ENCODE measurements at places on chromosomes 16 and 17.

DNA sequence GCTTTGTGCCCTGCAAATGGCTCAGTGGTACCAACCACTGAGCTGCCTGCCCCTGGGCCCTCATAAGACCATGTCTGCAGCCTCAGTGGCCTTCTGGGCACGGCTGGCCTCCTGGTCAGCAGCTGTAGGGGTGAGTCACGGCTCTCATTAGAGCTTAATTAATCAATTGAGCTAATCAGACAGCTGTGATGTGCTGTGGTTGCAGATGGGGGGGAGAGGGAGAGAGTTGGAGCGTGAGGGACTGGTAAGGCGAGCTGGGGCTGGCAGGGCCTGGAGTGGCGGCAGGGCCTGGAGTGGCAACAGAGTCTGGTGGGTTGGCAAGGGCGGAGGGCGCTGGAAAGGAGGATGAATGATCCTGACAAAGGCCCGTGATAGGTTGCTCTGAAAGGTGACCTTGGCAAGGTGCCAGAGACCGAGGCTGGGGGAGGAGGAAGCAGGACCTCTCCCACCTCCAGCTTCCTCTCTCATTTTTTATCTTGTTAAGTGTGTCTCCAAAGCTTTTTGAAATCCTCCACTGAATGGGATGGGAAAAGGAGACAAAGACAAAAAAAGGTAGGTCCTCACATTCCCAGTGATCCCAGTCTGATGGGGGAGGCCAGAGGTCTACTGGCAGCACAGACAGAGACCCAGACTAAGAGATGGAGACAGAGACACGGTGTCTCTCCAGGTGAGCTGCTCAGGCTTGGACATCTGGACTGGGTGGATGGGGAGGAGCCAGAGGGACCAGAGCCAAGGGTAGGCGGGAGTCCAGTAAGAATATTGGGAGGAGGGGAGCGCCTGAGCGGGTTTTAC lies 41.6 kb downstream of the DCAKD start:
- no peak for DNase-seq

DNA sequence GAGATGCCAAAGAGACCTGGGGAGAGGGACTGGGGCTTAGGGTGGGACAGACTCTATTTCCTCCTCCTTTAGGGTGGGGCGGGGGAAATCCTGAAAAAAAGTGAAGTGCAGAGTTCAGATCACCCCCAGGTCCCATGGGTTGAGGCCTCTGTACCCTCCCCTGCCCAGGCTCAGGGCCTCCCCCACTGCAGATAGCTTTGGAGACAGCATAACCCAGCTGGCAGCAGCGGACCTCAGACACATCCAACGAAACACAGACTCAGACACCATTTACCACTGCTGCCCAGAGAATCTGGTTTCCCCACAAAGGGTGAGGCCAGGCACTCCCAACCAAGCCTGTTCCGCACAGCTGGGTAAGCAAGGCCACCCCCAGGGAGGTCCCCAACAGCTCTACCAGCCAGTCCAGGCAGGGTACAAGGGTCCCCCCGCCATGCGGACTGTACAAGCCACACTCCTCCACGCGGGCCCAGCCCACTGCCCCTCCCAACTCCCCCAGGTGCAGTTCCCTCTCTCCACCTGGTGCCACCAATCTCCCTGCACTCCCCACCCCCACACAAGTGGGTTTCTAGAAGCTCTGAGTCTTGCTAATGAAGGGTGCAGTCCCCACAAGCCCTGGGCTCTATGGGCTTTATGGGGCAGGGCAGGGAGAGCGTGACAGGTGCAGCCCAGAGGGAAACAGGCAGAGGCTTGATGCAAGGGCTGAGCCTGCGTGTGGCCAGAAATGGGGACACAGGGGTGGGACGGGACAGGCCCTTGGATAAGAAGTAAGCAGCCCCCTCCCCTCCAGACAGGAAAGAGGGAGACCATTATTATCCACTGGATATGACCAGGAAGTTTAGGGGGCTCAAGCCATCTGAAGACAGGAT lies 8.9 kb downstream of the RHBDF2 start:
- no peak for DNase-seq

- DNase-seq: no peak
Observed at GRCh38 chr17:8552577-8553320, 77.8 kb downstream of the MYH10 start.

DNA sequence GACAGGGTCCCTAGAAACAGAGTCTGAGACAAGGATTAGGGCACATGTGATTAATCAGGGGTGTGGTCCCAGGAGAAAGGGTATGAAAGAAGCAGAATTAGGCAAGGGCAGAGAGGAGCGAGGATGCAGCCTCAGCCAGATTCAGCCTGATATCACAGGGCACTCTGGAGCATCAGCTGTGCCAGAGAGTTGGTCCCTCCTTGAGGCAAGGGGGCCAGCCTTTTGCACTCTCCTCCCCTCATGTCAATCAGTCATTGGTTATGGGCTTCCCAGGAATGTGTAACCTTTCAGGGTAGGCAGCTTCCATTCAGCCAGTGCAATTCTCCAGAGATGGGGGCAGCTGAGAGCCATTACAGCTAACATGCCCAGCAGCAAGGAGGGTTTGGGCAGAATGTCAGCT lies 152.6 kb upstream of the LHX1 start:
- no peak for DNase-seq

DNA sequence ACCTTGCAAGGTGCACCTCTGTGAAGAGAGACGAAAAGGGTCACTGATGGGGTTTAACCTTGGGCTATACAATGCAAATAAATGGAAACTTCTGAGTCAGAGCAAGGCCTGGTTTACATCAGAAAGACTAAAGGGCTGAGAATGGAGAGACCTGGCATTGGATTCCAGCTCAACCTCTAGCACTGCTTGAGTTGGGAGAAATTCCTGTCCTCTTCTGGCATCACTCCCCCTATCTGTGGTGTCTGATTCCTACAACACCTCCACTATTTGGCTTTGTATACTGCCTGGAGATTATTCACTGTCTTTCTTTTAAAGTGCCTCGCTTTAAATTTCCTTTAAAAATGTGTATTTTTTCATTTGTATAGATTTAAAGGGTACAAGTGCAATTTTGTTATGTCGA lies 68.8 kb downstream of the GPR139 start:
- DNase-seq: no peak

DNA sequence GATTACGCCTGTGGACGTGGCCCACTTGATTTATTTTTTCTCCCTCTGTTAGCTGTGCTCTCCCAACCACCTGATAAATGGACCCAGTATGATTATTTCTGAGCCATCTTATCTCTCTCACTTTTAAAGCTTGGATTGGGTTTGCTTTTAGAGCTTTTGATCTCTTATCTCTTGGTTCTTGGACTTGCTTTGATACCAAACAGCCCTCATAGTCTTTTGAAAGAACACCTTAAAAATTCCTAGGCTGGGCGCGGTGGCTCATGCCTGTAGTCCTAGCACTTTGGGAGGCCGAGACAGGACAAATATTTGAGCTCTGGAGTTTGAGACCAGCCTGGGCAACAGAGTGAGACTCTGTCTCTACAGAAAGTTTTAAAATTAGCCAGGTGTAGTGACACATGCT lies 25.8 kb downstream of the SMTNL2 start:
- DNase-seq: no peak

DNA sequence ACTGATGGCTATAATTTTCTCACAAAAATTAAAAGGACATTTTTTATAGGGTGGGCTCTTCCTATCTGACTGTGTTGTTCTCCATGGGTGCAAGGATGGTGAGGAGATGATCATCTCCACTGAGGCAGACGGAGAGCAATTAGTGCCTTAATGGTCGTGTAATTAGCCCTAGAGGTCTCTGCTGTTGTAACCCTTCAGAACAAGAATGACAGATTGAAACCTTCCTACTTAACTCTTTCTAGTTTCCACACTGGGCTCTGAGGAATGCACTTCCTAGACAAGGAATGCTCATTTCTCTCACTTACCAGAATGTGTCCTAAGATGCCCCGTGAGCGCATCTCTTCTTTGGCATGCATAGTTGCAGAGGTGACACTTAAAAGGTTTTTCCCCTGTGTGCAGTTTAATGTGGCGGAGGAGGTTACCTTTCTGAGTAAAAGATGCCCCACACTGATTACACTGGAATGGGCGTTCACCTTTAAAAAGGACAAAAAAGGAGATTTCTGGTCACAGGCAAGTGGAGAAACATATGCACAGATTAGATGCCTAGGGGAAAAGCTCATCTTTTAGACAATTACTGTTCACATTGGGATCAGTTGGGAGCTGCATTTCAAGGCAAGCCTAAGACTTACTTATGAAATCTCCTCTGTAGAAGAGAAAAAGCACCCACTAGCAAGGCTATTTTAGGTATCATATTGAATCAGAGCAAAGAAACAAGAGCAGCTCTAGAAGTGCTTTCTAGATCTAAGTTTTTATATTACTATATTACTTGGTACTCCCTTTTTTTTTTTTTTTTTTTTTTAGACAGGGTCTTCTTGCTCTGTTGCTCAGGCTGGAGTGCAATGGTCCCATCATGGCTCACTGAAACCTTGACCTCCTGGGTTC lies 53.6 kb downstream of the GRB7 start:
- DNase-seq: no peak

- DNase-seq: no peak
Observed at GRCh38 chr16:19281246-19281645, 4.3 kb upstream of the CLEC19A start.

- DNase-seq: no peak
Observed at GRCh38 chr16:1209081-1209480, 16.0 kb downstream of the TPSG1 start.

DNA sequence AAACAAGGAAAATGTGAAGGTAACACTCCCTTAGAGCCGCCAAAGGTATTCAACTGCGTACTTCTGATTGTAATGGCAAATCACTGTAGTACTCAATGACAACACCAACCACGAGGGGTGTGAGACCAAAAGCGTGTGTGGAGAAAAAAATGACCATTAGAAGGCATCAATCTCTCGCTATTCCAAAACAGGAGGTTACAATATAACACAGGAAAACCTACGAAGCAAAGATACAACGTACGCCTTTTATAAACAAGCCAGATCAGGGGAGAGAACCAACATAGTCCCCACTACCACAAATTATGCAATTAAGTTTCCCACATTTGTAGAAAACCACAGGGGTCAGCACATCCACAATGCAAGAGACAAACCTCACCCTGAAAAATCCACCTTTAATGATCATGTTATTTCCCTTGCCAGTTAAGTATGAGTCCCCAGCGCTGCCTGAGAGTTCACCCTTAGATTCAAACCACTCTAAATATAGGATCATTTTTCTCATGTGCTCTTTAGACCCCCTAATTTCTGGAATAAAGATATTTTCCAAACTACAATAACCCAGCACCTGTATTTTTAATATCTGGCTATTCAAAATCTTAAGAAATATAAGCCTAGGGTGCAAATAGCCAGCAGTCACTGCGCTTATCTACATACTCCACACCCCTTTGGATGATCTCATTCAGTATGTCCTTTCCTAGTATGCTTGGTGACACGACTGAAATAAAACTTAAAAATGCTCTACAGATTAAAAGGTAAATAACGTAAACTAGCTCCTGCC lies 12.4 kb downstream of the TEX14 start:
- DNase-seq: no peak

GRCh38 chr16:4870138-4870671 lies 22.9 kb downstream of the UBN1 start:
- no peak for DNase-seq

DNA sequence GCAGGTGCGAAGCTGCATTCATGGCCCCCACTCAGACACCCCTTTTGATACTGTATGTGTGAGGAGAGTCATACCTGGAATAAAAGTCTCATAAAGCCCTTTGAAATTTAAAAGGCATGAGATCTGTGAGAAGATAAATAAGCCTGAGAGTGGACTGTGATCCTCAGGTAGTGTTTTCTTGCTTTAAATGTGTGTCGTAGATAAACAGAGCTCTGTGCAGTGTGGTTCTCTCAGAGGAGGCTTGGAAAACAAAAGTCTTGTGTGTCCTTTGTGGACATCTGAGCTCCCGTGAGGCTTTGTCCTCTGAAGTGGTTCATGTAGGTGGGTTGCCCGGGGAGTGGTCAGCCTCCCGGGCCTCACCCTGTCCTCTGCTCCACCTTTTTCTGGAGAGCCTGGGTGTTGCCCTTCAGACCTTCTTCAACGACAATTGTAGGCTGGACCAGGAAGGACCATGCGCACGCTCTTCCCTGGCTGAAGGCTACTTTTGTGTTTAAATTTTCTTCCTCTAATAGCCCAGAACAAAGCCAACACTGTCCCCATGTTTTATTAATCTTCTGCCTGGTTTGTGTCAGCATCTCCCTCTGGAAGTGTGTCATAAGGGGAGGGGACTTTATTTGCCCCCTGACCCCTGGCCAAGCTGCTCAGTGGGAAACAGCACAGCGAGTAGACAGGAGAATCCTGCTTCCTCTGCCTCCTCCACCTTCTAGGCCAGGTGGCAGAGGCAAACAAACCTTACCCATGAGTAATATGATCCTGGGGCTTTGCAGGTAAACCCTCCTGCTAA lies 151.2 kb downstream of the MSI2 start:
- no peak for DNase-seq

GRCh38 chr17:49727380-49727779 lies 19.6 kb upstream of the SLC35B1 start:
- DNase-seq: no peak

DNA sequence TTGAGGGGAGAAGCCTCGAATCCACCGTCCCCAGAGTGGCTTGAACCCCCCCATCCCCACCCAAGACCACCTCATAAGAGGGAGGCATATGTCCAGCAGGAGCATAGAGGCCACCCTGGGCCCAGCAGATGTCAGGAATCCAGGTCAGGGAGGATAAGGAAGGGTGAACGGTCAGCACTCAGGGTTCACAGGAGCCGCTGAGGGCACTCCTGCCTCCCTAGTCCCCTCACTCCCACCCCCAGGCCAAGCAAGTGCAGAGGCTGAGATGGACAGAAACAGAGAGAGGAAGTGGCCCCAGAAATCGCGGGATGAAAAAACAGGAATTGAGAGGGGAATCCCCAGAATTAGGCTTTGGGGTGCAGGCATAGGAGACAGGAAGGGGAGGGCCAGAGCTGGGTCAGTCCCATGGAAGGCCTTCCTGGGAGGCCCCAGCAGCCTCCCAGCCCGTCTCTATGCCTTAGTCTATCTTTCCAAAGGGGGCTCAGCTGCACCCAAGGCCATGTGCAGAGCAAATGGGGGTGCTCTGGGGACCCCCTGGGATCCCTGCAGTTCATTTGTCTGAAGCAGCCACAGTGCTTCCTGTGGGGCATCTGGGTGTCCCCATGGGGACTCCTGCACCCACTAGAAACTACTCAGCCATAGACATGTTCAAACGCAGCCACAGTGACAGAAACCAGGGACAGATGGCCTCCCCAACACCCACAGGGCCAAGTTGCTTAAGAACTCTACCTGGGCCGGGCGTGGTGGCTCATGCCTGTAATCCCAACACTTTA lies 1.7 kb downstream of the CMTM3 start:
- no peak for DNase-seq

DNA sequence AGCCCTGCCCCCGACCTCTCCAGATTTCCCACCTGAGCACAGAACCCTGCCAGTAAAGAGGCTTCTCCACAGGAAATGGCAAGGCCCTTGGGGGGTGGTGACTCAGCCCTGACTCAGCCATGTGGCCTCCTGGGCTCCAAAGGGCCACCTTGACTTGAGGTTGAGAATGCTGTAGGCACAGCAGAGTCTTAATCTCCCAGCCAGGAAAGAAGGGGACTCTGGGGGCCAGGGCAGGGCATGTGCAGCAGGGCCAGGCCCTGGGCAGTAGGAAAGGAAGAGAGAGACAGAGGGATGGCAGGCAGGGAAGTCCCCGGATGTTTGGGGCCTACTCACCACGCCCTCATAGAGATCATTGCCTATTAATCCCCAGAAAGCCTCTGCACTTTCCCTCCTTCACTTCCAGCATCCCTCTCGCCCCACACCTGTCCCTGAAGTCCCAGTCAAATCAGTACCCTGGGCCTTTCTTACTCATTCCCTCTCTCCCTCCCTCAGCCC lies 4.8 kb upstream of the ITGA3 start:
- peak; percentile 53 for DNase-seq
